NB4 (cell line): ENCODE measurements at places on chromosomes 2 and 18.
A peak's percentile ranks its signal among the peaks of the same experiment; 100 is the strongest.

DNA sequence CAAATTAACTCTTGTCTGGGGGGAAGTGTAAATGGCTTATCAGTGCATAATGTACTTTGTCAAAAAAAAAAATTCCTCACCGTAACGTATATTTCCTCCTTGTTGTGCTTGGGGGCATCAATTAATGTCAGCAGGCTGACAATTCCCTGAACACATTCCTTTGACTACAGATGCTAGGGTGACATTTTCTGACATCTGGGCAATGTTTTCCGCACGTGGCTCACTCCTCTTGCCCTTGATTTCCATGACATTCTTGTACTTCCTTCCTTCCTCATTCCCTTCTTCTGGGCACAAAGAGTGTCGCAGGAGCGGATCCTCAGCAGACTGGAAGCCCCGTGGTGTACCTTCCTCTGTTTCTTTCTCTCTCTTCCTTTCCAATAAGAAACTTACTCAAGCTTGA is 173.7 kb downstream of the SP3 start:
- DNase-seq = no peak

GRCh38 chr2:101776172-101777043 is 78.9 kb downstream of the MAP4K4 start:
- DNase-seq = no peak

DNA sequence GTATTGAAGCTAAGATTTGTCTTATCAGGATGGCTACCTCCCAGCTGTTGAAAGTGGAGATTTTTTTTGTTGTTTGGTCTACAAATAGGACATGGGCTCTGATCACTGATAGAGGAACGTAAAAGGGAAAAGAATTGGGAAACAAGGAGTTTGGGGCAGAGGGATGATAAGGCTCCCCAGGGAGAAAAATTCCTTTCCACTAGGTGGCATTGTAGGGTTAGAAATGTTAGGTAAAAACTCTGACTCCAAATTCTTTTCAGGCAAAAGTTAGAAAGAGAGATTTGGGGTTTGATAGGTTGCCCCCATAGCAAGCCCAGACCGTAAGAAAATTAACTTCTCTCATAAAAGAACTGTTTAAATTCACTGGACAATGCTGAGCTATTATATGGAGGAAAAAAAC is 19.8 kb downstream of the CMPK2 start:
- DNase-seq = peak; percentile 28

DNA sequence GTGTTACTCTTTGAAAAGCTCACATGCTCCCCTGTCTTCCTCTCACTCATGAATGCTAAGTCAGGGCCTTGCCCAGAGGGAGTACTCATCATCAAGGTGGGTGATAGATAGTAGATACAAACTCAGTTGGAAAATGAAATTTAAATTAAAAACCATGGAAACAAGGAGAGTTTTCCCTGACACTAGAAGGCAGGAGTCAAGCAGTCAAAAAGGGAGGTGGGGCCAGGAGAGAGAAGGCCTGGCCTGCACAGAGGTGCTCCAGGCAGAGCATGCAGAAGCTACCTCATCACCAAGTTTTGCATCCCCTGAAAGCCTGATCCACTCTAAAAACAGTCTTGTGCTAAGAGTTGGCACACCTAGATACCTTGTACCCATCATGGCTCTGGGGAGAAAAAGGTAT is 143.7 kb downstream of the MYO5B start:
- peak; percentile 2 for DNase-seq

- DNase-seq = no peak
These were observed 14.1 kb downstream of the CRIM1 start for GRCh38 chr2:36369716-36370115.

DNA sequence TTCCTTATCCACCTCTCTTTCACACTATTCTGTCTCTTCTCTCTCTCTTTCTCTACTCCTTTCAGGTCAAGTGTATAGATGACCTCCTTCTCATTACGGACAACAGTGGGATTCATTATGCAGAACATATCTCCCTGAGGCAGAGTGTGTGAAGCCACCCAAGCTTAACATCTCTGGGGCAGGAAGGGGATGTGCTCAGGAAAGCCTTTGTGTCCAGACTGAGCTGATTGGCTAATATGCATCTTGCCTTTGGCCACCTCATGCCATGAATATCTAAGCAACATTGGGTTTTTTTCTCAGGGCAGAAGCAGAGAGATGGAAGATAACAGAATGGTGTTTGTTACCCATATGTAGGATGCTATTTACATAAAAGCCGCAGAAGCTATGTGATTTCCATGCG is 211.4 kb upstream of the LRRTM1 start:
- DNase-seq = no peak

- DNase-seq = no peak
These were observed 168.4 kb upstream of the HAAO start for GRCh38 chr2:42960842-42961180.

GRCh38 chr2:119156105-119156890 is 2.3 kb downstream of the C1QL2 start:
- no peak for DNase-seq
